ENCODE measurements at places on chromosomes 5 and 9.

DNA sequence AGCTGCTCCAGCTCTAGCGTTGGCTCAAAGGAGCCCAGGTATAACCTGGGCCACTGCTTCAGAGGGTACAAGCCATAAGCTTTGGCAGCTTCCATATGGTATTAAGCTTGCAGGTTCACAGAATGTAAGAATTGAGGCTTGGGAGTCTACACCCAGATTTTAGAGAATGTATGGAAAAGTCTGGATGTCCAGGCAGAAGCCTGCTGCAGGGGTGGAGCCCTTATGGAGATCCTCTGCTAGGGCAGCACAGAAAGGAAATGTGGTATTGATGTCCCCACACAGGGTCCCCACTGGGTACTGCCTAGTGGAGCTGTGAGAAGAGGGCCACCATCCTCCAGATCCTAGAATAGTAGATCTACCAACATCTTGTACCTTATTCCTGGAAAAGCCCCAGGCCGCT is 626.9 kb downstream of the MAT2B start:
- DNase-seq, result no peak

GRCh38 chr9:136328622-136329041 is 1.3 kb downstream of the GPSM1 start:
- no peak for DNase-seq

GRCh38 chr5:147068998-147069397 is 165.8 kb upstream of the STK32A start:
- DNase-seq, result no peak

- no peak for DNase-seq
These were observed 139.6 kb downstream of the GABRB2 start for GRCh38 chr5:161406880-161407279.

DNA sequence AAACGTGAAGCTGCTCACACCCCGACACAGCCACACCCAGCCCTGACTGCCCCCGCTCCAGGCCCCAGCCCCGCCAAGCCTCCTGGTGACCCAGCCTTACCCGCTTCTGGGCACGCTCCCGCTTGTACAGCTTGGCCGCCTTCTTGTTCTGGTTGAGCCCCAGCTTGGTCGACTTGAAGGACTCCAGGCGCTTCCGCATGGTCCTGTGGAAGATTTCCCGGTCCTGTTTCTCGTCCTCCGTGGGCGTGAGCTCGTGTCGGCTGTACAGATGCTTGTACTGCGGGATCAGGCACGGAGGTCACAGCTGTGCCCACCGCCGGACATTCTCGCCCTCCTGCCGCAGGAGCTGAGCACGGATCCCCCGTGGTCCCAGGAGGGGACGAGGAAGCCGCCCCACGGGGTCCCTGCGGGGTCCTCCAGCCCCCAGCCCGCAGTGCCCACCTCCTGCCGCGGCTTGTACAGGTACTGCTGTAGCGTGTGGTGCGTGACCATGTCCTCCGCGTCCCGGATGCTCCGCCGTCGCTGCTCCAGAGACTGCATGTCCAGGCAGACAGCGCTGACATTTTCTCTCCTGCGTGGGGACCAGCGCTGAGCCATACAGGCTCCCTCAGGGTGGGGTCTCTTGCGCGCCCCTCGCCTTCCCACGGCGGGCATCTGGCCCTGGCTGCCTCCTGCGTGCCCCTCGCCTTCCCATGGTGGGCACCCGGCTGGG is 33.3 kb downstream of the EXOC3 start:
- DNase-seq, result no peak

DNA sequence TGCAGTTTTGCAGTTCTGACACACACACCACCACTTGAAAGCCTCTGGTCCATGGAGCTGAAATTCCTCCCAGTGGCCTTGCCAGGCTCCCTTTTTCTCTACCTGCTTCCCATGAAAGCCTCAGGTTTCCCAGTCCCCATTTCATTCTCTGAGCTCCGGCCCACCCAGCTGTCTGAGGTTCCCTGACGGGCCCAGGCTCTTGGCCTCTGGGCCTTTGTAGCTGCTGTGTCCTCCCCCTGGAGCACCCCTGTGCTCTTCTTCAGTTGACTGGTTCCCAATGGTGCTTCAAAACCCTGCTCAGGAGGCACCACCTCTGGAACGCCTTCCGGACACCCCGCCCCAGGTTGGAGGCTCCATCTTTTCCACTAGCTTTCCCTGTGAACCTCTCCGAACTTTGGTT is 155.9 kb upstream of the SHB start:
- DNase-seq, result no peak

GRCh38 chr9:37353791-37354190 is 68.7 kb upstream of the GRHPR start:
- no peak for DNase-seq

- DNase-seq, result no peak
These were observed 135.0 kb upstream of the CCDC152 start for GRCh38 chr5:42621662-42622061.

DNA sequence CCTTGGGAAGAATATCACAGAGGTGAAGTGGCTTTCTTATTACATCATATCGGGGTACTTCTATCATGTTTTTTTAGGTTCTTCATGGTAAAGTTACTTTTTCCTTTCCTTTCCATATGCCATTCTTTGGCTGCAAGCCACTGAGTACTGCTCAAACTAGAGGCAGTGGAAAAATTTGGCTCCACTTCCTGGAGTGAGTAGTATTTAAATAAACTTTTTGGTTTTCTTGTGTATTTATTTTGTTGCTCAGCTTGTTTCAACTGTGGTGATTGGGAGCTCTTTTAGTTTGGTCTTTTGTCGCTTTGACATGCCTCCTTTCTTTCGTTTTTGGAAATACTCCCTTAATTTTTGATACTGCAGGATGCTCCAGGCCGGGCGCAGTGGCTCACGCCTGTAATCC is 69.8 kb downstream of the WDR70 start:
- DNase-seq, result no peak

GRCh38 chr5:138541511-138542179 is 1.4 kb downstream of the ETF1 start:
- no peak for DNase-seq

- DNase-seq, result no peak
These were observed 98.2 kb downstream of the DAP start for GRCh38 chr5:10662661-10663488.

GRCh38 chr9:81377320-81377719 is 312.0 kb downstream of the TLE1 start:
- DNase-seq, result no peak

Data from omental fat pad (tissue), 4 donors.